Stimulated activated CD4-positive, alpha-beta T cell treated with anti-CD3 and anti-CD28 coated beads, Interleukin-15, amount 100 ng/mL, for 24 hours (primary cell): ENCODE measurements at places on chromosomes 13 and 19.

GRCh38 chr19:1756264-1756663, 3.0 kb downstream of the ONECUT3 start:
- DNase-seq, result no peak

DNA sequence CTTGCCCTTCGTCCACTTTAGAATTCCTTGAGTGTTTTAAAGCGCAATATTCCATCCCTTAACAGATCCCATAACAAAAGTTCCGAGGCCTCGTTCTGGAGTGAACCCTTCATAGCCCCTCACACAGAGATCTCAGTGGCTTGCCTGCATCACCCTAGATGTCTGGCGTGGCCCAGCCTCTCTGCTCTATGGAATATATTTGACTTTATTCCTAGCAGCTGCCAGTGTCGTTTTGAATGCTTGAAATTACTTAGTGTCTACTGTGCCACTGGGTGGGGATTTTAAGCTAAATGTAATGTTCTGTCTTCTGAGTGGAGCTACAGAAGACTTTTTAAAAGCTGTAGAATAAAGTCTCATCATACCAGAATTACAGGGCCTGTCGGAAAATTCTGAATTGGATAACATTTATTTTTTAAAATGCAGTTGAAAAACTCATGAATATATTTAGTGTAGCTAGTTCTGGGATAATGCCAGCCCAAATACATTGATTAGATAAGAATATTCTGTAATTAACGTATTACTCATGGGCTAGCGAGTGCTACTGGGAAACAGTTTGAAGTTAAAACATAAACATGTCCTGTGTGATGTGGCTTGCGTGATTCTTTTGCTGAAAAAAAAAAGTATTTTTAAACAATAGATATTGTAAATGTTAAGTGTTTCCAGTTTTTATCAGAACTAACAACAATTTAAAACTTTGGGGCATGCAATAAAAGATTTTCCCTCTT, 111.8 kb downstream of the ESD start:
- DNase-seq, result no peak

GRCh38 chr13:32068255-32068654, 36.7 kb downstream of the FRY start:
- no peak for DNase-seq

- DNase-seq, result no peak
Measured at GRCh38 chr19:41354343-41354953, 726 bp upstream of the TGFB1 start.

GRCh38 chr13:42807866-42808265, 26.5 kb downstream of the FAM216B start:
- no peak for DNase-seq

GRCh38 chr13:114140131-114140905, 7.9 kb upstream of the RASA3 start:
- DNase-seq, result peak; percentile 42

- DNase-seq, result no peak
Measured at GRCh38 chr13:109748677-109749076, 37.7 kb downstream of the IRS2 start.

GRCh38 chr19:610801-611480, 21.3 kb downstream of the HCN2 start:
- peak; percentile 74 for DNase-seq

- DNase-seq, result peak; percentile 9
Measured at GRCh38 chr13:95176611-95177259, 124.5 kb downstream of the ABCC4 start.

GRCh38 chr13:36282821-36283432, 14.7 kb downstream of the CCDC169 start:
- no peak for DNase-seq

GRCh38 chr13:113489549-113490495, 689 bp downstream of the DCUN1D2 start:
- peak; percentile 57 for DNase-seq

GRCh38 chr19:55553217-55554182, 8.2 kb upstream of the SBK3 start:
- DNase-seq, result no peak

DNA sequence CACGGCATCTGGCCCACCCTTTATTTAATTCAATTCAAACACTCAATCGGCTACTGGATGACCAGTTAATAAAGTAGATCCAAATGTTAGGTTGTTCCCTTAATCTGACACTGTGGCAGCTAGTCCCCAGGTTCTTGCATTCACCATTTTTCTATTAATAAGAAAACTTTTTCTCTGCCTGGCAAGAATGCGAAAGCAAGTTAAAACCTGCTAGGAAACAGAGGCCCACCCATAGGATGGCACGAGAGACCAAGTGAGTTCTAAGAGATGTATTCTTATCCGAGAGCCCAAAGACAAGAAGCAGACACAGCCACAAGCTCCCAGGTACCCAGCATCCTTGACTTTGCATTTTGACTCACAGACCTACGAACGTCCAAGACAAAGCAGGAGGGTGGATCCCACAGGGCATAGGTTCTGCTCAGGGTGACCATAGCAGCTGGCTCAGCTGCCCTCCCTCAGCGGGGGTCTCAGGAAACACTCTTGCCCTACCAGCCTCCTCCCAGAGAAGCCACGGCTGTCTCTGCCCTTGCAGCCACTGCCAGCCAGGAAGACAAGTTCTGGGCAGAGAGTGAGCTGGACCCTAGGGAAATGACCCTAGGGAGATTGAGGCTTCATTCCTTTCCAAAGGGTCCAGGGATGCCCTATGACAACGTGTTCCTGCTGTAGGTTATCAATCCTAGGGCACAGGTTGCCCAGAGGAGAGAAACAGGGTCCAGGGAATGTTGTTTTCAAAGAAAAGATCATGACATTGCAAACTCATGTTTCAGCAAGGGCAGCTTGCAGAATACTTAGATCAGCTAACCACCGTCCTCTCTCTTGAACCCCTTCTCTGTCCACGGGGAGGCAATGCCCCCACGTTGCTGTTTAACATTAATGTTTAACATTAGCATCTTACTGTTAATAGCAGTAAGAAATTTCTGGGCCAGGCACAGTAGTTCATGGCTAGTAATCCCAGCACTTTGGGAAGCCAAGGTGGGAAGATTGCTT, 147.2 kb upstream of the ZNF507 start:
- no peak for DNase-seq

DNA sequence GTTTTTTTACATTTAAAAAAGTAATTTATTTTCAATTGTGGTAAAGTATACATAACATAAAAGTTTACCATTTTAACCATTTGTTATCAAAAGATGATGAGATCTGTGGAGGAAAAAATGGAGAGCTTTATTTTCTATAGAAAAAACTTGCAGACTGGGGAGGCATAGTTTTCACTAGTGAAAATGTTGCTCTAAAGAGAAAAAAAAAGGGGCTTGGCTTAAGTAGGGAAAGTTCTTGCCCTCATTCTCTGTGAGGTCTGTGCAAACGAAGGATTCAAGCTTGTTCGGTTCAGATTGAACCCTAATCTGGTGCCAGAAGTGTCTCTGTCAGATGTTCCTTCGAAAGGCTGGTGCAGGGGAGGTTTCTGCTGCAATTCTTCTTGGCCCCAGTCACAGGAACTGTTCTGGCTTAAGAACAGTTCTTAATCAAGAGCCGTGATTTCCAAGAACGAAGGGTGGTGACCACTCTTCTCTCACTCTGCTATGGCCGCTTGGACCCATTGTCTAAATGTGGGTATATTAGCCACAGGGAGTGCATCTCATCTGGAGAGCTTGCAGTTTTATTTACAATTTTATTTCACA, 42.1 kb downstream of the PCCA start:
- DNase-seq, result no peak
